ENCODE measurements at places on chromosomes 12 and 14.

- no peak for DNase-seq
Observed at GRCh38 chr14:105136401-105137322, 31.9 kb downstream of the JAG2 start.

- DNase-seq, result no peak
Observed at GRCh38 chr12:13195785-13196129, 769 bp upstream of the EMP1 start.

- no peak for DNase-seq
Observed at GRCh38 chr12:46831335-46832129, 5.7 kb upstream of the SLC38A4 start.

- no peak for DNase-seq
Observed at GRCh38 chr14:23172574-23172973, 10.9 kb downstream of the SLC7A8 start.

GRCh38 chr14:28102001-28102400 is 664.6 kb upstream of the FOXG1 start:
- peak; percentile 42 for DNase-seq

DNA sequence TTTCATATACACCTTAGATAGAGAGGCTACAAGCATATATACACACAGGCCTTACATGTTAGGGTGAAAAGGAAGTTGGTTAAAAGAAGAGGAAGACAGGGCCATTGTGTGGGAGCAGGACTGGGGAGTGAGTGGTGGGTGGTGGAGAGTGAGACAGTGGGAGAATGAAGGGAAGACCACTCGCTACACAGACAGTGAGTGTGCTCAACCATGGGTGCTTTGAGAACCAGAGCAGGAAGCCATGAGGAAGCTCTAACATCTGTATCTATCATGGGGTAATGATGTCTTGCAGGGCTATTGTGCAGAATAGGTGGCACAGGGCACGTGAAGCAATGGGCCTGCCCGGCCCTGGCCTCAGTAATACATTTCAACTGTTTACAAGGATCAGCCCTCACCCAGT is 11.4 kb upstream of the KRT74 start:
- no peak for DNase-seq
